ENCODE measurements at places on chromosomes 7 and 10.
A peak's percentile ranks its signal among the peaks of the same experiment; 100 is the strongest.

DNA sequence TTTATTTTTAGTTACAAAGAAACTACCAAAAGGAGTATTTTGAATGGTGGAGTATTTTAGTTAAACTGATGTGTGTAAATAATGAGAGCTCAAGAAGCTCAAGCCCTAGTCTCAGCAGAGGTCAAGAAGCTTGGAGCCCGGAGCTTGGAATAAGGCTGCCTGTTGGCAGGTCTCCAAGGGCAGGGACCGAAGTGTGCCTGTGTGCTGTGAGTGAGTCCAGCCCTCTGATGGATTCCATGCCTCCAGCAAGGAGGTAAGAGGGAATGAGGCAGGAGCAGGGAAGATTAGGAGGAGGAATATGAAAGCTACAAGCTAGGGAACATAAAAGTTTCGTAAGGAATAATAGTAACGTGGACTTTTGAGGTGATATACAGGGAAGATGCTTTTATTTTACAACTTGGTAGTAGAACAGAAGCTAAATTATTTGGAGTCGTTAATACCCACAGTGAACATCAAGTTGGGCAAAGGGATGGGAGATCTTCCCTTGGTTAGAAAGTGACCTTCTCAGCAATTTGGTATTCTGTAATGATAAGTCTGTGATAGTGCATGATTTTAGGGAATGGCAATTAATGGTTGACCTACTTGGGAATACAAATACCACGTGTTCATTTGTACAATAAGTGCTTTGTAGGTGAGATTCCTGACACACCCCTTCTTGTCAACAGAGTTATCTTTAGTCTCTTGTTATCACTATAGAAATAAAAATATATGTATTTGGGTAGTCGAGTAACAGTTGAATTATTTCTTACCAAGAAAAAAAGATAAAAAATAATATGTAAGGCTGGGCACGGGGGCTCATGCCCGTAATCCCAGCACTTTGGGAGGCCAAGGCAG is 4.6 kb downstream of the SEC23IP start:
- DNase-seq = peak; percentile 3

DNA sequence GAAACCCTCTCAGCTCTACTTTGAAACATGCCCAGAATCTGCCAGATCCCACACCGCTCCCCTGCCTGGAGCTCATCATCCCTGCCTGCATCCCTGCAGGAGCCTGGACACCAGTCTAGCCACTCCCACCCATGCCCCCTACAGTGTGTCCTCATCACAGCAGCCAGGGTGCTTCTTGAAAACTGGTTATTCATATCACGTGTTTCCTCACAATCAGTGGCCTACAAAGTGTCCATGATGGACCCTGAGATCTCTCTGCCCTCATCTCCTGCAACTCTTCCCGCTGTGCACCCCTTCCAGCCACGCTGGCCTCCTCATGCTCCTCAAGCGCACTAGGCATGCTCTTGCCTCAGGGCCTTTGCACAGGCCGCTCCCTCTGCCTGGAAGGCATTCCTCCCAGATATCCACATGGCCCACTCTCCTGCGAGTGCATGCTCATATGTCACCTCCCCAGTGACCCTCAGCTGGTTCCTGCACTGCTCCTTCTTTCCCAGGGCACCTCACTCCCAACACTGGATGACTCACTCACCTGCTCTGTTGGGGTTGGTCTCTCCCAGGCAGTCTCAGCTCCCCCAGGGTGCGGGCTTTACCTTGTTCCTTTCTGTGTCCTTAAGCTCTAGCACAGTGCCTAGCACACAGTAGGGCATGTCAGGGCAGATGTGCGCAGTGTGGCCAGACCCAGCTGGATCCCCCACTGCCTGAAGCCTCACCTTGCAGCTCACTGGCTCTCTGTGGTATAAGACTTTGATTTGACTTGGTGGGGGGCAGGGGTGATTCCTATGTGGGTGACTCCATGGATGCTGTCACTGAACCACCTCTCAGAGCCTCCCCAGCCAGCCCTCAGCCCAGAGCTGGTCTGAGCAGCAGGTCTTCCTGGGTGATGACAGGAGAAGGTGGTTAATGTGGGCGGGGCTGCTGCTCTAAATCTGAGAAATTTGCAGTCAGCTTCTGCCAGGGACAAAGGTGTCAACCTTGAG is 37.3 kb downstream of the CDH23 start:
- DNase-seq = no peak

DNA sequence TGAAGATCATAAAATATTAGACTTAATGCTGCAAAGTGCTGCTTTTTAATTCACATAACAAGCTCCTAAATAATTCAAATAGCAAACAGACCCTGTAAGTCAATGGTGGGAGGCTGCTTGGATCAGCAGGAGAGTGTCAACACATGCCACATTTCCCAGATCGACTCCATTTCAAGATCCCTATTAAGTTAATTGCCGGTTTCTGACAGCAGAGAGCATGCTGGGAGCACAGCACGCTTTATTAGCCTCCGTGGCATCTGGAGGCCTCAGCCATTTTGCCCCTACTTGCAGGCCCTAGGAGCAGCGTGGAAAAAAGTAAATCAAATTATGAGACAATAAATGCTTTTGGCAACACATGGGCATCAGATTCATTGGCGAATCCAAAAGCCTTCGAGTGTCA is 201.0 kb downstream of the EMX2 start:
- DNase-seq = no peak

- no peak for DNase-seq
These were observed 150.2 kb upstream of the EEPD1 start for GRCh38 chr7:36002900-36003299.

GRCh38 chr10:104925232-104925851 is 284.3 kb downstream of the SORCS3 start:
- DNase-seq = no peak

DNA sequence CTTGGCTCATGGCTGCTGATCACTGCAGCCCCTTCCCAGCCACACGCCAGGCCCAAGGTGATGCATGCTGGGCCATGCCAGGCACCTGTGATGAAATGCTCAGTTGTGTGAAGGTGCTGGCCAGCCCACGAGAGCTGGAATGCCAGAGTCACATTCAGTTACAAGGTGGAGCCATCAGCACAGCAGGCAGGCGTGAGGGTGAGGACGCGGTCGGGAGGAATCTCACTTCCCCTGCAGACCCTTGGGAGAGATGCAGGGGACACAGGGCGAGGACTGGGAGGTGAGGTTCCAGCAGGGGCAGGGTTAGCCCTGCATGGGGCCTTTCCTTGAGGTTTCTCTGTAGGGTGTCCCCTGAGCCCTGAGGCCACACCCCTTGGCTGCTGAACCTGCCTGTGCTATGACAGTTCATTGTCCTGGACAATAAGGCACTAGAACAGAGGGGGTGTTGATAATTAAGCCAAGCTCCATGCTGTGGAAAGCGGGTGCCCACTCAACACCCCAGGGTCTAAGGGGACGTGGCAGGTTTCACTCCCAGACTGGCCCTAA is 82.4 kb downstream of the ADARB2 start:
- no peak for DNase-seq

- no peak for DNase-seq
These were observed 1093.0 kb downstream of the GATA3 start for GRCh38 chr10:9147475-9147874.

GRCh38 chr10:72276421-72277339 is 3.0 kb downstream of the DDIT4 start:
- DNase-seq = peak; percentile 26

DNA sequence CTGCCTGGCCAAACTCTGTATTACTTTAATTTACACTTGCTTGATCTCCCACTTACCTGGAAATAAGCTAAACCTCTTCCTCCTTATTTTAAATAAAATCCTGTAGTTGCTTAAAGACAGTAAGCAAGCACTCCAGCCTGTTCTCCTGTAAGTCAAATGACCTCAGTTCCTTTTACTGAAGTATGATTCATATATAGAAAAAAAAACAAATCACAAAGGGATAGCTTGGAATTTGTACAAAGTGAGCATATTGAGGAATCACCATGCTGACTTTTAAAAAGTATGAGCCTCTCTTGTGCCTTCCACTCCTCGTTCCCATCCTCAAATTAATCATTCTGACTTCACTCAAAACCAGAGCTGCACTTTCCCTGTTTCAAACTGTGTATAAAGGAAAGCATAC is 52.0 kb downstream of the C10orf90 start:
- DNase-seq = no peak

- no peak for DNase-seq
These were observed 61.9 kb downstream of the RGS10 start for GRCh38 chr10:119480667-119481066.

DNA sequence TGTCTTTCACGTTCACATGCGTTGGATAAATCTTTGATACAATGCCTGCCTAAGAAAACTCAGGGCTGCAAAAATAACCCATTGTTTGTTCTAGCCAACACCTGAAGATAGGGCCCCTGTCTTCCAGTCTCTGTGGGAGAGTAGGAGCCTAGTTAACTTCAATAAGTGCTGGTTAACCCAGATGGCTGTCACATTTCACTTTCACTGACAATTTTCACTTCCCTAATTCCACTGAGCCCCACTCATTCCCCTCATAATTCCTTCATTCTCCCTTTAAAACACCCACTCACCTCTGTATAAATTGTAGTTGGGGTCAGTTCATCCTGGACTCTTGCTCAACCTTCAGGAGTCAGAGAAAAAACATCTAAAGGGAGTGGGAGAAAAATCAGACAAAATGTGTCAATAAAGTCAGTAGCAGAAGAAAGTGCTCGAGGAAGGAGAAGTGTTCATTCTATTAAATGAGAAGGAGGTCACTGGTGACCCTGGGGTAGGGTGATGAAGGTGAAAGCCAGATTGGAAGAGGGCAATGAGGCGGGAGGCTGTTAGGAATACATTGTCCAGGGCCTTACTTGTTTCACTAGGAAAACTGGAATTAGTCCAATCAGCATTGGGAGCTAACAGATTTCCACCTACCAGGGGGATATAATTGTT is 51.2 kb upstream of the ABI1 start:
- DNase-seq = no peak

GRCh38 chr7:51031216-51031615 is 248.5 kb upstream of the GRB10 start:
- no peak for DNase-seq

DNA sequence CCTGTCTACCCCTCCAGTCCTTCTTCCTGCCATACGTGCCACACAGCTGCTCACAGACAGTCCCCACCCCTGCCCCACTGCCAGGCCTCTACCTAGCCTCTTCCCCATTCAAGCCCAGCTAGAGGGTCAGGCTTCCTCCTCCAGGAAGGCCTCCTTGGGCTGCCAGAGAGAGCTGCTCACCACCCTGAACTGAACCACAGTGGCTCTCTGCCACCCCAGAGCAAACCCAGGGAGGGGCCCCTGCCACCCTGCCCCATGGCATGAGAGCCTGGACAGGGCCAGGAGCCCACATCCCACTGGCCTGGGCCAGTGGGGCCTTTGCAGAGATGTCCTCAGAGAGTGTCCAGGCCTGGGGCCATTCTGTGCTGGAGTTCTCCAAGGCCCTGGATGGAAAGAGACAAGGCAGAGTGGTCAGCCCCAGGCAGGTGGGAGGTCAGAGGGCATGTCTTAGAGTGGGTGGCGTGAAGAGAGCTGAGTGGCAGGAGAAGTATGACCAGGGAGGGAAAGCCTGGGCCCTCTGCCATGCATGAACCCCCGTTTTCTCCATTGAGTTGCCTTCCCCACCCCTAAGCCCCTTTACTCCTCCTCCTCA is 40.4 kb downstream of the TMEM270 start:
- DNase-seq = no peak

Data from hypothalamus (tissue), 51 donors.